ENCODE measurements at places on chromosomes 4 and X.

GRCh38 chr4:112093636-112094202 lies 51.5 kb upstream of the FAM241A start:
- no peak for DNase-seq

DNA sequence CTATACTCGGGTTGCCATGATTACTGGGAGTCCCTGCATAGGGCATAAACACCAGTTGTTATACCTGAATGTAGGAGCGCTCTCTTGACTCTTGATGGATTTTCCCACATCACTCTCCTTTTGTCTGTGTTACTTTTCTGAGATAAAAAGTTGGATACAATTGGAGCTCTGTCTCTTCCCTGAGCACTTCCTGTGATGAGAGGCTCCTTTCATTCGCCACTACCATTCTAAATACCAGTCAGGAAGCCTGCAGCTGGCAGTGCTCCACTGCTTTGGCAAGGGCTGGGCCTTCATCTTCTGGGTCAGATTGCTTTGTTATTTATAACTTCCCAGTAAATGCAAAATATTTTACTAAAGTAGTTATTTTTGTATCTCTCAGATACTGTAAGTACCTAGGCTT lies 13.9 kb downstream of the TCEANC start:
- DNase-seq: no peak

- DNase-seq: no peak
These were observed 17.9 kb upstream of the LAP3 start for GRCh38 chr4:17558941-17559708.

- DNase-seq: no peak
These were observed 75.7 kb downstream of the SH2D1A start for GRCh38 chrX:124421898-124422655.

- no peak for DNase-seq
These were observed 44.0 kb upstream of the CT47C1 start for GRCh38 chrX:119028733-119029330.

DNA sequence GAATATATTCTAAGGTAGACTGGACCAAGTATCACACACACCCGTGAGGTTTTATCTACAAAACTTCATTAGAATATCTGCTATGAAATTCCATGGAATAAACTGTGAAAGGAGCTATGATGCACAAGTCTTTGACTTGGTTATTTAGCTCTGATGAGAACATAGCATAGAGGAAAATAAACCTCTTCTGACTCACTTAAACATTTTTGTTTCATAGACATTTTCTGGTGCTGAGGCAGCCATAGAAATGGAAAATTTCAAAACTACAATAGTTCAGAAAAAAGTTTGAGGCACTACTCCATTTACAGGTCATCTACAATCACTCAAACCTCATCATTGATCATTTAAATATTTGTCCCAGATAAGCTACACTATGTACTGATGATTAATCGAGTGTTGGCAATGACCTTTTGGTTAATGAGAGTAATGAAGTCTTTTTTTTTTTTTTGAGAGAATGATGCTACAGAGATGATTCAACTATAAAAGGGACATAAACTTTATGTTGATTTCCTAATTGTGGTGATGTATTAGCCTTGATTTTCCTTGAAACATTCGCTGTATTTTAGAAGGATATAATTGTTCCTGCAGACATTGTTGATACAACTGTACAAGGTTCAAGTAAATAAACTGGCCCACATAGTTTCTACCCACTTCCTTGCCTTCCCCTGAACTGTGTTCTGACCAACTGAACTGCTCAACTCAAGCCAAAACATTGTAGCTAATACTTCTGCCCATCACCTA lies 77.5 kb downstream of the AREG start:
- no peak for DNase-seq

GRCh38 chrX:134706138-134706537 lies 47.9 kb upstream of the PLAC1 start:
- no peak for DNase-seq

GRCh38 chr4:1969928-1970723 lies 38.6 kb downstream of the NELFA start:
- DNase-seq: no peak

- no peak for DNase-seq
These were observed 1431.6 kb upstream of the TENM3 start for GRCh38 chr4:180811556-180811955.

DNA sequence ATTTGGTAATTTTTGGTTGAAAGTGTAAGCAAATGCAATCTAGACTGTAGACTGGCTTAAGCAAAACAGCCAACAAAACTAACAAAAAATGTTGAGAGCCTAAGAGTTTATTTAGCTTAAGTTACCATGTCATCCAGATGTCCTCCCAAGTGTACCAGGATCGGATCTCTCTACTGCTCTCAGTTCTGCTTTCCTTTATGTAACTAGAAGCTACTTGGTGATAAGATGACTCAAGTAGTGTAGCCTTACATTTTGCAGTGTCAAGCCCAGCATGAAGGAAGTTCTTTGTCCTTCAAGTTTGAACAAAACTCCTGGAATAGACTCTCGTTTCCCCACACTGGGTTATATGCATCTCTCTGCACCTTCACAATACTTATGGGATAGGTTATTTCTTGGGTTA lies 1500.0 kb downstream of the STIM2 start:
- no peak for DNase-seq

- no peak for DNase-seq
These were observed 46.8 kb downstream of the UGT2A3 start for GRCh38 chr4:68904786-68905185.

GRCh38 chrX:106680716-106681115 lies 45.8 kb upstream of the RNF128 start:
- DNase-seq: no peak

- peak; percentile 60 for DNase-seq
These were observed 999 bp upstream of the CTBP1 start for GRCh38 chr4:1249731-1250526.

DNA sequence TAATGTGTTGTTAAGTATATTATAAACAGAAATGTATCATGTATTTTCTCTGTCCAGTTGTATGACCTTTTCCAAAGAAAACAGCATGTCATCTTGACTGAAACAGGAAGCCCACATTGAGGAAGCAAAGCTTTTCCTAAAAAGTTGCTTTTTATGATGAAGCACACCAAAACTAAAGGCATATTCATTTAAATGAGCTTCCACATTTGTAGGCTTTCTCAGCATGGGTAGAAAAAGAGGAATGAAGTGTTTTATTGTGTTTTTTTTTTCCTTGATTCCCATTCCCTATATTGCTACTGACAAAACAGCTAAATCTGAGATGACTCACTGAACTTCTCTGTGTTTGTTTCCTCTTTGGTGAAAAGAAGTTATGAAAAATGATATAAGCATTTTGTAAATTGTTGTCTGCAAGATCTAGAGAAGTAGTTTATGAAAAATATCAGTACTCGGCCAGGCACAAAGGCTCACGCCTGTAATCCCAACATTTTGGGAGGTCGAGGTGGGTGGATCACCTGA lies 32.5 kb upstream of the FRAS1 start:
- no peak for DNase-seq

DNA sequence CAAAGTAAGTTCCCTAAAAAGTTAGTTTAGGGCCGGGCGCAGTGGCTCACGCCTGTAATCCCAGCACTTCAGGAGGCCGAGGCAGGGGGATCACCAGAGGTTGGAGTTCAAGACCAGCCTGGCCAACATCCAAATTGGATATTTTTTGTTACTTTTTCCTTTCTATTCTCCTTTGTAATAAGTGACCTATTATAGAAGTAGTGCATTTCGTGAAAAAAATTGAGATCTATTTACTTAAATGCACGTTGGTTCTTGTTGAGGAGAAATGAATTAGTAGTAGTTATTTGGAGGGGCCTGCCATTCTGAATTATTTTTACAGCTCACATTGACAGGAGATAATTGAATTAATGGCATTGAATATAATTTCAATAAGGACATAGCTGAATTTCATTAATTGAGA lies 22.3 kb upstream of the NDUFC1 start:
- no peak for DNase-seq

- DNase-seq: no peak
These were observed 448.7 kb upstream of the FAM241A start for GRCh38 chr4:111696505-111696904.

- DNase-seq: peak; percentile 3
These were observed 562.2 kb downstream of the ZIC3 start for GRCh38 chrX:138128027-138128671.

DNA sequence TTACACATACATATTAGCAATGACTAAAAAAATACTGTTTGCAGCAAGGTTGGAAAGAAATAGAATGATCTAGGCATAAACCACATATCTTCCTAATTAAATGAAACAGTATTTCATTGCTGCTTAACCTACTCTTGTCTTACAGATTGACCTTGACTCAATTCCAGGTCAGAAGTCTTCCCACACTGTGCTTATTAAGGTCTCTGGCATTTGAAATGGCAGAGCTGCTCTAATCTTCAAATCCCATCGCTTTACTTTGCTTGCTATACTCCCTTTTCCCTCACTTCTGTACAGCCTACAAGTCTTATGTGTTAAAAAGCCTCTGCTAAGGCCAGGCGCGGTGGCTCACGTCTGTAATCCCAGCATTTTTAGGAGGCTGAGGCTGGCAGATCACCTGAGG lies 424.5 kb downstream of the RPA4 start:
- no peak for DNase-seq

GRCh38 chrX:14915596-14915995 lies 42.4 kb downstream of the MOSPD2 start:
- DNase-seq: no peak

GRCh38 chrX:15882704-15883539 lies 28.3 kb upstream of the AP1S2 start:
- no peak for DNase-seq

DNA sequence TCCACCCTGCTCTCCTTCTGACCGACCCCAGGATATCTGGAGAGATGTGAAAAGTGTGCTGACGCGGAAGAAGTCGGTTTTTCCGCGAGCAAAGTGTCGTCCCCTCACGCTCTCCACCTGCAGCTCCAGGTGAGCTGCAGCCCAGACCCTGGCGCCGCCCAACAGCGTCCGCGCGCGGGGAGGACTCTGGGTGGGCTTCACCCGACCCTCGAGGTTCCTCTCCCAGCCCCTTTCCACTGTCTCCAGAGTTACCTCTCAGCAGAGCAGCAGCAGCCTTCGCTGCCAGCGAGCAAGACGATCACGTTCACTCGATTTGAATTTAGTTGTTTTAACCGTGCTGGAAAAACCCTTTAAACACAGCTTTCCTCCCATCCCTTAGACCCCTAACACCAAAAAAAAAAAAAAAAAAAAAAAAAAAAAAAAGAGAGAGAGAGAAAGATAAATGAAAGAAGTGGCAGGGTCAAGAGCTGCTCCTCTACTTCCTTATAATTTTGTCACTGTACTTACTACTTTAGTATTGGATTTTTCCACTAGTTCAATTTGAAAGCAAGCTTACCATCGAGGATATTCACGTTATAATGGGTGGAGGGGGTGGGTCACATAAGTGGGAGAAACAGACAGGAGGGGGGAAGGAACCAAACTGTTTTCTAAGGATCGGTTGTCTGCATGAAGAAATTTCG lies 758 bp upstream of the NR3C2 start:
- DNase-seq: no peak

- no peak for DNase-seq
These were observed 5.6 kb upstream of the PCGF3 start for GRCh38 chr4:699816-700580.

- DNase-seq: no peak
These were observed 88.1 kb upstream of the MBNL3 start for GRCh38 chrX:132576939-132577338.

DNA sequence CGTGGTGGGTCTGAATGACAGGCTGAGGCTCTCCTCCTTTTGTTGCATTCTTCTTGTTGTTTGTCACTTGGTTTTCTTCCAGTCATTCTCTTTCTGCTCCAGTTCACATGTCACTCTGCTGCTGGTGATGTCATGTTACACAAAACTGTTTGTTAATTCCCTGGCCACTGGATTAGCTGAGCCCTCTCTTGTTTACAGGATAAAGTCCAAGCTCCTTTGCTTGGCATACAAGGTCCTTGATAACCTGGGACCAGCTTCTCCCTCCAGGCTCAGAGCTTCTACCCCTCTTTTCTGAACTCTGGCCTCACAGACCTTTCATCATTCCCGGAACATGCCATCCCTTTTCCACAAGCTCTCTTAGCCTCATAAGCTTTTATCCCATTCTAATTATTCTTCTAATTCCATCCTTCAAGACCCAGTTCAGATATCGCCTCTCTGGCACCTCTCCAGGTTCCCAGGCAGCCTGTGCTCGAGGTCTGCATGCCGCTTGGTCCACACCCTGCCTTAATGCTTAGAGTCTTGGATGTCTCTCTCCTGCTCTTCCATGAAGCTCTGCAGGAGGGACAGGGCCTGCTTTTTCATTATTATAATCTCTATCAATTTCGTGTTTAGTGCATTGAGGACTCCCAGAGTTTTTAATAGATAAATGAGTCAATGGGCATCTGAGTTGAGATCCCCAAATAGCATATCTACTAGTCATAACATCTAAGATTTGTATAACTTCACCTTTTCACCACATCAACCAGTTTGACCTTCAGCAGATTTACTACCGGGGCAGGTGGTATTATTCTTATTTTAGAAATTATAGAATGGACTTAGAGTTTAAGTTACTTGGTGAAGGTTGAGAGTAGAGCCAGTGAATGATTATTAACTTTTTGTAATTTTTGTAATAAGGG lies 98.7 kb downstream of the TMEM131L start:
- DNase-seq: no peak

GRCh38 chr4:113738251-113738650 lies 23.3 kb downstream of the CAMK2D start:
- DNase-seq: no peak

GRCh38 chrX:35340465-35340864 lies 397.9 kb downstream of the FAM47B start:
- DNase-seq: no peak

GRCh38 chr4:107035819-107036583 lies at the start of gene DKK2:
Gene DKK2, minus strand, starts transcription at chr4:107036313. Its CDS starts 722 bp downstream, at chr4:107035591.
- DNase-seq: no peak

DNA sequence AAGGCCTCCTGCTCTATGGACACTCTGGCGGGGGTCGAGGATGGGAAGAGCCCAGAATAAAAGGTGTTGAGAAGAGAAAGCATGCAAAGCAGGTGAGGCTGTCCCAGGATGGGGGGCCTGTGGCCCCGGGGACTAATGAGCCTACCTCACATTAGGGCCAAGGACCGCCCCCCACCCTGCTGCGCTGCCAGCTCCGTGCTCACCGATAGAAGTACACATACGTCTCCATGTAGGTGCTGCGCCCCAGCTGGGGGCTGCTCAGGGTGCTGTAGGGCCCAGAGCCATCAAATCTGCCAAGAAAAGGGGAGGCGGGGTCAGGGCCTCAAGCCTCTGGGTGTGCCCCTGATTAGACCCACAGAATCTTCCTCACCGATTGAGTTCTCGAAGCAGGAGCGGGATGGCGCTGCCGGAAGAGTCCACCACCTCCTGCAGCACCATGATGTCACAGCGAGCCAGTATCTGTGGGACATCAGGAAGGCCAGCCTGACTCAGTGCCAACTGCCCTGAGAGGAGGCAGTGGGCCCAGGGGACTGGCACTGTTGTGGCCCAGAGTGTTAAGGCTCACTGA lies 4.3 kb downstream of the DNASE1L1 start:
- no peak for DNase-seq
